ENCODE measurements at places on chromosomes 3 and 15. TPM values are rescaled to one million over a fixed set of nuclear protein-coding genes. Genes with fewer than 3 reads are reported as not detected.

Gene CLDN1
- 8.7 TPM for total RNA-seq

GRCh38 chr3:65992106-65992505, 46.6 kb downstream of the MAGI1 start:
- H3K4me1 ChIP-seq: no peaks in the 10 kb centered on the region
- no peak for DNase-seq
- H3K27ac ChIP-seq: no peak overlapping the region
- peaks cover 4% of the 10 kb centered on the region for H3K36me3 ChIP-seq

DNA sequence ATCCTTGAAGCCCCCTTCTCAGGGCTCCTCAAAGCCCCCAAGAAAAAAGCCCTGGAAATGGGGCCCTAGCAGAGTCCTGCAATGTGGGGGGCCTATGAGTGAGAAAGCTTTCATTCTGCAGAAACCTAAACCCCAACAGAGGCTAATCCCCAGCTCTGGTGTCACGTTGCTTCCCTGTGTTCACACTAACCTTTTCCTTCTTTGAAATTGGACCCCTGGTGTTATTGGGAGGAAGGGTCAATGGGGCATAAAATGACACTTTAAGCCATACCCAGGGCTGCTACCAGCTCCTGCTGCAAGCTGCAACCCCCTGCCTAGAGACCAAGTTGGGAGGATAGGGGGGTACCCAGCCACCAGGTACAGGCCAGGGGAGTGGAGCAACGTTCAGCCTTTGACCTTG, 2.1 kb downstream of the CYP1A2 start:
- no peak overlapping the region for H3K4me3 ChIP-seq
- H3K27me3 ChIP-seq: peaks cover 4% of the 10 kb centered on the region
- no peaks in the 10 kb centered on the region for H3K36me3 ChIP-seq
- H3K27ac ChIP-seq: no peak overlapping the region

GRCh38 chr3:52023101-52023770, 27.5 kb upstream of the RPL29 start:
- no peaks in the 10 kb centered on the region for H3K27me3 ChIP-seq
- no peaks in the 10 kb centered on the region for H3K4me1 ChIP-seq
- H3K27ac ChIP-seq: no peak overlapping the region
- DNase-seq: no peak

DNA sequence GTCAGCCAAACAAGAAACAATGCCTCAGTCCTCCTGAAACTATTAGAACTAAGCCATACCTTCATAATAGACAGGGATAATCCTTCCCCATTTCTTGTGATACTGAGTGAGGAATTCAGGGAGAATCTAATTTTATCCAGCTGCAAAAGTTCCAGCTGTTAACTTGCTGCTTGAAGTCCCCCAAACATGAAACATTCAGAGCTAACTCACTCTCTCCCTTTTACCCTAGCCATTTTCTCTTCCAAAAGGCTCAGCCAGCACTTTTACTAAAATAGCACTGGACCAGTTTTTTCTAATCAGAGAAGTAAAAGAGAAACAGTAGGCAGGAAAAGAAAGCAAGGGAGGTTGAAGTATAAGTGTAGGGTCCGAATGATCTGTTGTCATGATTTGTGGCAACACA, 268.1 kb downstream of the TAFA4 start:
- H3K4me1 ChIP-seq: no peaks in the 10 kb centered on the region
- H3K27me3 ChIP-seq: no peaks in the 10 kb centered on the region
- H3K36me3 ChIP-seq: no peaks in the 10 kb centered on the region
- no peak overlapping the region for H3K27ac ChIP-seq

DNA sequence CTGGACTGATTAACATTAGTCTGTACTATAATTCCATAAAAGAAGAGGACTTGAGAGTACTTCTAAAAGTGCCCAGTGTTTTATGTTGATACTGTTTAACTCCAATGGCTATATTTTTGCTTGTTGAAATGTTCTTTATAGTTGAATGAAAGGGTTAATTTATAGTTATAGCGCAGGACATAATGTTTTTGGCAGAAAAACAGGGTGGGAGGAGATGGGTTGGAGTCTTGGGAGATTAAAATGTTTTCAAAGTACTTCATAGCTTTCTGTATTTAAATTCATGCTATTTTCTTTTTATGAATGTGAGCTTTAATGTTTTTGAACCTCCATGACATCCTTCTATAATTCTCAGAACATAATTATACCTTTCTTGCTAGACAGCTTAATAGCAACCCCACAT, 108.2 kb downstream of the CNTN3 start:
- no peaks in the 10 kb centered on the region for H3K27me3 ChIP-seq
- no peak overlapping the region for H3K4me3 ChIP-seq
- no peak for DNase-seq

DNA sequence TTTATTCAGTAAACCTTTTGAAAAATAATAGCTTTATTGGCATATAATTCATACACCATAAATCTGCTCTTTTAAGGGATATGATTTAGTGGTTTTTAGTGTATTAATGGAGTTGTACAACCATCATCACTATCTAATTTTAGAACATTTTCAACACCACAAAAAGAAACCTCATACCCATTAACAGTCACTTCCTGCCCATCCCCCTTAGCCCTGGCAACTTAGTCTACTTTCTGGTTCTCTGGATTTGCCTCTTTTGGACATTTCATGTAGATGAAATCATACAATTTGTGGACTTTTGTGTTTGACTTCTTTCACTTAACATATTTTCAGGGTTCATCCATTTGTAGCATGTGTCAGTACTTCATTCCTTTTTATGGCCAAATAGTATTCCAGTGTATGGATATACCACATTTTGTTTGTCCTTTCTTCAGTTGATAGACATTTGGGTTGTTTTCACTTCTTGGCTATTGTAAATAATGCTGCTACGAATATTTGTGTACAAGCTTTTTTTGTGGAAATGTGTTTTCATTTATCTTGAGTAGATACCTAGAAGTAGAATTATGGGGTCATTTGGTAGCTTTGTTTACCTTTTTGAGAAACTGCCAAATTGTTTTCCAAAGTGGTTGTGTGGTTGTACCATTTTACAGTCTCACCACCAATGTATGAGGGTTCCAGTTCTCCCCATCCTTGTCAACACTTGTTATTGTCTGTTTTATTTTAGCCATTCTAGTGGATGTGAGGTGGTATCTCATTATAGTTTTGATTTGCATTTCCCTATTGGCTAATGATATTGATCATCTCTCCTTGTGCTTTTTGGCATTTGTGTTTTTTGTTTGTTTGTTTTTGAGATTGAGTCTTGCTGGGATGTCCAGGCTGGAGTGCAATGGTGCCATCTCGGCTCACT, 45.8 kb downstream of the SMAD3 start:
- H3K27me3 ChIP-seq: no peaks in the 10 kb centered on the region
- H3K36me3 ChIP-seq: peaks cover 11% of the 10 kb centered on the region
- H3K4me1 ChIP-seq: peaks cover 37% of the 10 kb centered on the region
- H3K4me3 ChIP-seq: peak overlapping the region; percentile 68

Data from endodermal cell (in vitro differentiated cells).